Activated CD4-positive, CD25-positive, alpha-beta regulatory T cell treated with anti-CD3 and anti-CD28 coated beads, Interleukin-2, amount 50 U/mL, for 16 hours (primary cell): ENCODE measurements at places on chromosomes 5 and 9.
A peak's percentile ranks its signal among the peaks of the same experiment; 100 is the strongest.

DNA sequence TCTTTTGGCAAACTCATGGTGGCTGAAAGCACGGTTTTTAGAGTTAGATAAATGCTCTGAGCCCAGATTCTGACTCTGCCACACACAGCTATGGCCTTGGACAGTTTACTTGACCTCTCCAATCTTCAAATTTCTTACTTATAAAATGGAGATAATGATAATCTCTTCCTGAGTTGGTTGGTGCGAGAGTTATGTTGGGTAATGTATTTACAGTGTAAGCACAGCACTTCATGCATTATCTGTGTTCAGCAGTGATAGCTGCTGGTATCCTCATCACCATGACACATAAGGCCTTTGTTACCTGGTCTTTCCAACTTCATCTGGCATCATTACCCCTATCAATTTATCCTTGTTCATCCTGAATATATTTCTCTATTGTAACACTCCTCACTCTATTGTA, 178.8 kb upstream of the ELL2 start:
- DNase-seq: no peak

DNA sequence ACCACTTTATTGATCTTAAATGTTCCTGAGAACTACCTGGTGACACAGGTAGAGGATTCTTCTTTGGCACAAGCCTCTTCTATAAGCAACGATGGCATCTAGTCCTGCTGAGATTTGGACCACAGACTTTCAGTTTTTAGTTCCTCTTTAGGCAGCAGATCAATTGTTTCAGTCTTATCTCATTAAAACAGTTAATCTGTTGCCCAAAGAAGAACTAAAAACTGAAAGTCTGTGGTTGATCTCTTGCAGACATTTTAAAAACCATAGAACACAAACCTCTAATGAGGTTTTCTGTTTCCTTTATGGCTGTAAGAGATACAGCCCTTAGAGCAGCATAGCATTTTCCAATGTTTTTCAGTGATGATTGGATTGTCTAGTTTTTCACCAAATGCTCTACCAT, 480.9 kb downstream of the MTRR start:
- DNase-seq: no peak

- peak; percentile 38 for DNase-seq
Observed at GRCh38 chr9:4987961-4988421, 2.9 kb downstream of the JAK2 start.

- no peak for DNase-seq
Observed at GRCh38 chr9:92180669-92181181, 65.5 kb upstream of the SPTLC1 start.

DNA sequence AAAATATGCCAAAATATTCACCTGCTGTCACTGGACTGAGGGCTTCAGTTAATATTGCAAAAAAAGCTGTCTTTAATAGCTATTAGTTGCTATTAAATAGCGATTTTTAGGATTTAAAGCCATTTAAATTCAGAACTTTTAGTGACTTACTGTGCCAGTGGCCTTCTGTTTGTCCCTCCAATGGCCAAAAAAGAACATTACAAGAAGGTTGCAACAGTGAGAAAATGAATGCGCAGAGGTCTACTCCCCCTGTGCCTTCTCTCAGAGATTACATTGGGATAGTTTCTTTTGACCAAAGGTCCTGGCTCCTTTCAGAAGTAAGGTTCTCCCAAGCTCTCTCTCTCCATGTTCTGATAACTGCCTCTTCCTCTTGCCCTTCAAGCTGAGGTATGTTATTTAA, 930.3 kb upstream of the ARRDC3 start:
- DNase-seq: no peak

- DNase-seq: no peak
Observed at GRCh38 chr5:123265551-123265950, 157.7 kb downstream of the CEP120 start.
